HFFc6 (cell line): ENCODE measurements at places on chromosomes 11 and 22. TPM values are rescaled to one million over a fixed set of nuclear protein-coding genes. Genes with fewer than 3 reads are reported as not detected.

The TPH1 gene
- total RNA-seq, result not detected in 3 replicates

The PLAAT4 gene
- total RNA-seq, result 0.43 to 0.87 TPM in 2 of 3 replicates, not detected in the other

GRCh38 chr11:124152770-124153407 lies 30.3 kb upstream of the OR10D3 start:
- DNase-seq, result no peak

- peak; percentile 92 for DNase-seq
These were observed 8.1 kb downstream of the PC start for GRCh38 chr11:66950112-66950535.

DNA sequence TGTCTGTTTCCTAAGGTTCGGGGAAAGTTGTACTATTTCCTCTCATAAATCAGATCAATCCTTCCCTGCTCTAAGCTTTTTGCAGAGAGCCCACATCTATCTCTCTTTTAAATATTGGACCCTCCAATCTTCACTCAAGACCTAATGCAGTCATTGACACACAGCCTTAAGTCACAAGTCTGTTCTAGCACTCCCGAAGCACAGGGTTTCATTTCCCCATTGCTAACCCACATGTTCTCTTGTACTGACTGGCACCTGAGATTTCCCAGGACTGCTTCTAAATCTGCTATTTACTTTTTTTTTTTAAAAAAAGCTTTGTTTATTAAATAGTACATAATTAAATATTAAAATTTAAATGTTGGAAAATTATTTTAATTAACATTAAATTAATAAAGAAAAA lies 674.7 kb downstream of the TBC1D22A start:
- DNase-seq, result no peak

- DNase-seq, result no peak
These were observed 12.7 kb downstream of the ANO3 start for GRCh38 chr11:26344647-26345046.

GRCh38 chr11:74579577-74580270 lies 12.7 kb upstream of the POLD3 start:
- DNase-seq, result no peak

DNA sequence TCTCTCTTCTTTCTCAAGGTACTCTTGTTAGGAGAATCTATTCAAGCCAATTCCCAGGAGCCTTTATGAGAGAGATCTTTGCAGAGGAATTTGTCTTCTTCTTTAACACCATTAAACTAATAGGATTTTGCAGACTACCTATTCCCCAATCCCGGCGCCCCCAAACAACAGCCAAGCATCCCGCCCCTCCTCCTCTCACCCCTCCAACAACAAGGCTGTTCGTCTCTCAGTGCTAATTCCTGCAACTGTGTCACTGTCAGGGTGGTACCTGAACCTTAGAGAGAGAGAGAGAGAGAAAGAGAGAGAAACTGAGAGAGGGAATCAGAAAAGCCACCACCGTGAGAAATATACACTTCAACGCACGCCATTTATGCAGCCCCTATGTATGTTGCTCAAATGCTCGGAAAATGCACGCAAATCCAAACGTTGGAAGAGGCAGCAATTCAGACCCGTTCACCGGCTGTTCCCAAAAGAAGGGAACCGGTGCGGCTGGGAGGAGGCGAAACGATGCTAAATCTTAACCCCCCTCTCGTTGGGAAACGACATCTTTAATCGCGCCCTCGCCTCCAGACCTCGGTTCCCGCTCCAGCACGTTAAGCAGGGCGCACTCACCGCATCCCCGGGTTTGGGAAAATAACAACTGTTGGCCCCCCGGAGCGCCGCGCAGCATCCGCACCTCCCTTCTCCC lies 961 bp downstream of the KCNA4 start:
- DNase-seq, result no peak

DNA sequence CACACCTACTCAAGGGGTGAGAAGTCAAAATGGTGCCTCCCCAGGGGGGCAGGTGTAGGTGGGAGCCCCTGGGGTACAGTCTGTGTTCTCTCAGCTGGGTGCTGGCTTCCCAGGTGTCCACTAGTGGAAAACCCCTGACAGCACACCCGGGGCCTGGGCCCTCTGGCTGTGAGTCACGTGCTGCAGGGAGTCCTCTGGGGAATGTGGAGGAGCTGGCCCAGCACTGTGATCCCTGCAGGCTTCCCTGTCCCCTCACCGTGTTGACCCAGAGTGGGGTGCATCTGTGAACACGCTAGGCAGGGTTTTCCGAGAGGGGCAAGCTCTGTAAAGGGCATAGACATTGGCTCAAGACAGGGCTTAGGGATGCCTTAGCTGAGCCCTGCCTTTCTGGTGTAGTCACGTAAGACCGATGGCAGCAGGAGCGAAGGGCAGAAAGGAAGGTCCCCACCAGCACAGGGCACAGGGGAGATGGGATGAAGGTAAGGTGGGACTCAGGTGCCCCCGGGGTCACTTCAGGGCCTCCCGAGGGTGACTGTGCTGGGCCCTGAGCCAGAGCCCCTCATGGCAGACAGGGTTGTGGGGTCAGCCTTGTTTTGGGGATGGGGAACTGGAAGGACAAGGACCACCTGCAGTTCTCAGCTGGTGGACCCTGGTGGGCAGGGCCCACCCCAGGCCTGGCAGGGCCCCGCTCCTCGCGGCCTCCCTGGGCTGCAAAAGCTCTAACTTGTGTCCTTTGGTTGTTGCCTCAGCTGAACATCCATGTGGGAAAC lies 14.1 kb downstream of the DERL3 start:
- no peak for DNase-seq
